Activated naive CD4-positive, alpha-beta T cell treated with anti-CD3 and anti-CD28 coated beads, Interleukin-2, amount 10 ng/mL, durations not matched to agents 7 days and 5 days (primary cell): ENCODE measurements at places on chromosomes 16 and 17.
A peak's percentile ranks its signal among the peaks of the same experiment; 100 is the strongest.

DNA sequence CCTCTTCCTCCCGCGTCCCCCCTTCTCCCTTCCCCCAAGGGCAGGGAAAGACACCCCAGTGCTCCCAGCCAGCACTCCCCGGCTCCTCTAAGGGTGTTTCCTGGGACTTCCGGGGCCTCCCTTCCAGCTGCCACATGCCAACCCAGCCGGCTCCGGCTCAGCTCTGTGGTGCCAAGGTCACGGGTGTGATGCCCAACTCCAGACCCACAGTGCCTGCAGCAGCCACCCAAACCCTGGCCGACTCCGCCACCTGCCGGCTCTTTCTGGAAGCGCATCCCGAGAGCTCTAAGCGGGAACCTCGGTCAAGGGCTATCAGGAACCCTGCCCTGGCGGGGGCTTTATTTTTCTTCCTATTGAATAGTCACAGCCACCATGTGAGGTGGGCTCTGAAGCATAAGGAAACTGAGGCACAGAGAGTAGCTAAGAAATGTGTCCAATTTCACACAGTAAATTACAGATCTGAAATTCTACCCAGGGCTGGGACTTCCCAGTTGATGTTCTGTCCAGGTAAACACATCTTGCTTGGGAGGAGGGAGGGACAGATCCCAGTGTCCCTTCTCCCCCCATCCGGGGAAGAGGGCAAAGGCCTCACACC is 3.3 kb upstream of the PPP1R1B start:
- H3K27ac ChIP-seq, result no peak overlapping the region
- DNase-seq, result peak; percentile 89
- peaks cover 92% of the 10 kb centered on the region for H3K27me3 ChIP-seq
- no peak overlapping the region for H3K4me3 ChIP-seq

GRCh38 chr16:11082860-11083388 is 138.6 kb downstream of the CLEC16A start:
- no peaks in the 10 kb centered on the region for H3K27me3 ChIP-seq
- H3K36me3 ChIP-seq, result peaks cover 41% of the 10 kb centered on the region
- DNase-seq, result no peak
- H3K27ac ChIP-seq, result no peak overlapping the region
- H3K4me3 ChIP-seq, result no peak overlapping the region

GRCh38 chr17:57487573-57487972 is 231.2 kb downstream of the MSI2 start:
- H3K4me1 ChIP-seq, result peaks cover 28% of the 10 kb centered on the region
- peaks cover 2% of the 10 kb centered on the region for H3K36me3 ChIP-seq
- no peak overlapping the region for H3K4me3 ChIP-seq
- no peak for DNase-seq

DNA sequence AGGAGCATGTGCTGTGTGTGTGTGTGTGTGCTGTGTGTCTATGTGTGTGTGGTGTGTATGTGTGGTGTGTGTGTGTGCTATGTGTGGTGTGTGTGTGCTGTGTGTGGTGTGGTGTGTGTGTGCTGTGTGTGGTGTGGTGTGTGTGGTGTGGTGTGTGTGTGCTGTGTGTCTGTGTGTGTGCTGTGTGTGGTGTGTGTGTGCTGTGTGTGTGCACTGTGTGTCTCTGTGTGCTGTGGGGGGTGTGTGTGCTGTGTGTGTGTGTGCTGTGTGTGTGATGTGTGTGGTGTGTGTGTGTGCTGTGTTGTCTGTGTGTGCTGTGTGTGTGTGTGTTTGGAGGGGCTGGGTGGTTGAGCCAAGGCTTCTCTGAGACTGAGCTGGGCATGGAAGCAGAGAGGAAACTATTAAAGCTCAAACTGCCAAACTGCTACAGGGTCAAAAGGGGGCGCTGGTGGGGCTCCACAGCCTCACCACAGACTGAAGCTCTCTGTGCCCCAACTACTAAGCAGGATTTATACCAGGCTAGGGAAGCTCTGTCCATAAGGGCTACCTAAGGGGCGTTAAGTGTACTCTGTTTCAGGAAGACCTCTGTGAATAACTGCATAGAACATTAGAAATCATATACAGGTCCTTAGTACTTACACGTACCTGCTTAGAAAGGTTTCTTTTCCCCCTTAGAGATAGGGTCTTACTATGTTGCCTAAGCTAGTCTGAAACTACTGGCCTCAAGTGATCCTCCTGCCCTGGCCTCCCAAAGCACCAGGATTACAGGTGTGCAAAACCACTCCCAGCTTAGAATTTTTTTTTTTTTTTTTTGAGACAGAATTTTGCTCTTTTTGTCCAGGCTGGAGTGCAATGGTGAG is 27.8 kb upstream of the GHDC start:
- no peaks in the 10 kb centered on the region for H3K4me1 ChIP-seq
- DNase-seq, result peak; percentile 69
- H3K27ac ChIP-seq, result no peak overlapping the region
- peaks cover 48% of the 10 kb centered on the region for H3K36me3 ChIP-seq
- no peaks in the 10 kb centered on the region for H3K27me3 ChIP-seq
- no peak overlapping the region for H3K4me3 ChIP-seq

GRCh38 chr16:66205287-66206231 is 160.9 kb upstream of the CDH5 start:
- H3K27ac ChIP-seq, result no peak overlapping the region
- no peaks in the 10 kb centered on the region for H3K36me3 ChIP-seq
- H3K4me1 ChIP-seq, result no peaks in the 10 kb centered on the region
- no peak overlapping the region for H3K4me3 ChIP-seq
- peaks cover 5% of the 10 kb centered on the region for H3K27me3 ChIP-seq
- DNase-seq, result no peak

GRCh38 chr16:72910381-72910780 is 137.5 kb downstream of the ZFHX3 start:
- DNase-seq, result no peak
- H3K36me3 ChIP-seq, result no peaks in the 10 kb centered on the region
- H3K27me3 ChIP-seq, result peaks cover 22% of the 10 kb centered on the region
- H3K4me1 ChIP-seq, result peaks cover 2% of the 10 kb centered on the region

DNA sequence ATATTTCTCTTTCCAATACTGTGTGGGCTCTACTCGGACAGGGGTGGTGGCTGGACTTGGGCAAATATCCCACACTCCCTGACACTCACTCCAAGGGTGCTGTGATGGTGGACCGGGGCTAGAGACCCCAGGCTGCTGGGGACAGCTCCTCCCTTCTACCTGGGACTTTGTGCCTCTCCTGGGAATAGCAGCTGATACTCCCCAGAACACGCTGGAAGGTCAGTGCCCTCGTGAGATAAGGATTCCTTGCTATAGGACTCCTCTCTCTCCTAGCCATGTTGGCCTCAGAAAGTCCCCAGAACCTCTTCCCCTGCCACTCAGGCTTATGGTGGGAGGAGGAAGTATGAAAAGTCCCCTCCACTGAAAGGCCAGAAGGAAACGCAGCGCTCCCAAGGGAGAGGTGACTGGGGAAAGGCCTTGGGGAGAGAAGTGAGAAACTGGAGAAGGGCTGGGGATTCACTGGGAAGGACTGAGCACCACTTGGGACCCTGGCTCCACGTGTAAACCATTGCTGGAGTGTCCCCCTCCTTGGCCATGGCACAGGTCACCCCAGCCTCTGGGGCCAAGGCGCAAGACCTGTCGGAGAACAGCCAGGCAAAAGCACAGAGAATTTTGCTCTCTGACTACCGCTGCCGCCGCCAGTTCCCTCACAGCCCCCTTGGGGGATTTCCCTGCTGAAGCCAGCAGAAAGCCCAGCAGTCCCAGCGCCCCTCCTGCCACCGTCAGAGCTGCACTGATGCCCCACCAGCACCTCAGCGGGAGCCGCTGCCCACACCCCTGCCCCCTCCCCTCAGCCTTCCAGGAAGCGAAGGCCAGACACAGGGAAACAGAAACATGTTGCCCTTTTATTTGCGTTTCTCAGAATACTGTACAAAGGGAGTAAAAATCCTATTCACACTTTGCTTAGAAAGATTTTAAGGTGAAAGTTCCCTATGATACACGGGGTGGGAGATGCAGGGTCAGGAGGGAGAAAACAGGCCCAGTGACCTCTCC is 2.1 kb upstream of the GSDMB start:
- H3K4me3 ChIP-seq, result peak overlapping the region; percentile 49
- H3K27me3 ChIP-seq, result no peaks in the 10 kb centered on the region
- peaks cover 78% of the 10 kb centered on the region for H3K36me3 ChIP-seq
- H3K27ac ChIP-seq, result peak overlapping the region; percentile 94
- H3K4me1 ChIP-seq, result peaks cover 87% of the 10 kb centered on the region

DNA sequence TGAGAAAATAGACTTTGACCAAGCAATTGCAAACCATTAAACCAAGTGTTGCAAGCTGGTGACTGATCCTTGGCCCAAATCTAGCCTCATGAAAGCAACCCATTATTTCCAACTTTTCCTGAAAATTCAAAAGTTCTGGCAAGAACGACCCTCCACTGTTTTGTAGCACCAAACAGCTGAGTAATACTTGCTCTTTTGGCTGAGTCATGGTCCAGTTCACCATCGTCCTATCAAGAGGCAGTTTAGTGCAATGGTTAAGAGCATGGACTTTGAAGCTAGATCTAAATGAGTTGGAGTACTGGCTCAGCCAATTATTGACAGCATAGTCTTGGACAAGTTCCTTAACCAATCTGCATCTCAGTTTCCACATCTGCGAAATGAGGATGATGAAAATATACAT is 31.3 kb downstream of the SCNN1G start:
- H3K27me3 ChIP-seq, result peaks cover 21% of the 10 kb centered on the region
- no peak overlapping the region for H3K27ac ChIP-seq
- no peaks in the 10 kb centered on the region for H3K36me3 ChIP-seq
- H3K4me1 ChIP-seq, result no peaks in the 10 kb centered on the region

GRCh38 chr17:5269241-5269960 is 12.7 kb upstream of the RABEP1 start:
- H3K27ac ChIP-seq, result no peak overlapping the region
- peaks cover 2% of the 10 kb centered on the region for H3K4me1 ChIP-seq
- H3K4me3 ChIP-seq, result no peak overlapping the region
- DNase-seq, result no peak
- no peaks in the 10 kb centered on the region for H3K36me3 ChIP-seq

GRCh38 chr16:4327386-4328045 is 11.6 kb downstream of the GLIS2 start:
- H3K4me1 ChIP-seq, result peaks cover 5% of the 10 kb centered on the region
- H3K4me3 ChIP-seq, result no peak overlapping the region
- no peak for DNase-seq
- H3K27me3 ChIP-seq, result peaks cover 43% of the 10 kb centered on the region
- H3K27ac ChIP-seq, result no peak overlapping the region

DNA sequence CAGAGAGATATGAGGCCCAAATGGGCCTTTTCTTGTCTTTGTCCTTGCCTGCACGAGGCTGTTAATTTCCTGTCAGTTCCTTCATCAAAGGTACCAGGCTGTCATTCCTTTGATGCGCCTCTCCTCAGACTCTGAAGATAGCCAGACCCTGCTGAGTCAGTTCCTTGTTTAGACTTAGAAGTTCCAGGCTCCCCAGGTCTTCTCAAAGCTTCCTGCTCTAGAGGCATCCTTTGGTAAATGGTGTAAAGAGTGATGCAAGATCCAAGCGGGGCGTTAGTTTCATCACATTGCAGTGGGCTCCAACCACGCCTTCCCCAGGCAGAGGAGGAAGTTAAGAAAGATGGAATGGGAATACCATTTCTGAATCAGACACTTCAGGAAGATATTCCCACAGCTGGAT is 4.0 kb upstream of the CDH11 start:
- no peaks in the 10 kb centered on the region for H3K36me3 ChIP-seq
- H3K27me3 ChIP-seq, result peaks cover 40% of the 10 kb centered on the region
- no peak overlapping the region for H3K4me3 ChIP-seq
- no peak overlapping the region for H3K27ac ChIP-seq
- no peak for DNase-seq
- no peaks in the 10 kb centered on the region for H3K4me1 ChIP-seq

- no peaks in the 10 kb centered on the region for H3K36me3 ChIP-seq
- no peaks in the 10 kb centered on the region for H3K4me1 ChIP-seq
- no peaks in the 10 kb centered on the region for H3K27me3 ChIP-seq
- H3K27ac ChIP-seq, result no peak overlapping the region
- no peak overlapping the region for H3K4me3 ChIP-seq
These were observed 603.8 kb downstream of the CDH8 start for GRCh38 chr16:61432421-61432820.

DNA sequence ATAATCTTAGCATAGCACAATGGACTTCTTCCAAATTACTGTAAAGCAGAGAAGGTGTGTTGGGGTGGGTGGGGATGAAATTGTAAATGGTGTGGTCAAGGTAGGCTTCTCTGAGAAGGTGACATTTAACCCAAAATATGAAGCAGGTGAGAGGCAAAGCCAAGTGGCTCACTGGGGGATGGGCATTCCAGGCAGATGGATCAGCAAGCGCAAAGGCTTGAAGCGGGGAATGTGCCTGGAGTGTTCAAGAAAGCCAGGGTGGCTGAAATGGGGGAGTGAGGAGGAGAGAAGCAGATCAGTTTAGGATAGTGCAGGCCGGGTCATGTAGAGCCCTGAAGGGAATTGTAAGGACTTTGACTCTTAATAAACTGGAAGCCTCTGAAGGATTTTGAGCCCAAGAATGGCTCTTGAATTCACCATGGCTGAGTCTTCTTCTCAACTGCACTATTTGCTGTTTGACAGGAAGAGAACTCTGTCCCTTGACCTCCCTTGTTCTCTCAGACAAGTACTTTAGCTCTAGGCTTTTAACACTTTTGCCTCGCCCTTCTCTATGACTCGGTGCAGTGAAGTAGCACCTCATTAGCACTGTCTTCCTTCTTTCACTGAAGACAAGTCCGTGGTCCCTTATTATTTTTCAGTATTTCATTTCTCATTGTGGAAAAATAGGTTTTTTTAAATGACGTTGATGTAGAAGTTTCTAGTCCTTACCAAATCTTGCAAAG is 14.7 kb downstream of the CACNG3 start:
- DNase-seq, result no peak
- H3K36me3 ChIP-seq, result no peaks in the 10 kb centered on the region
- no peak overlapping the region for H3K27ac ChIP-seq
- no peak overlapping the region for H3K4me3 ChIP-seq
- no peaks in the 10 kb centered on the region for H3K4me1 ChIP-seq

GRCh38 chr17:68694791-68695485 is 93.8 kb upstream of the FAM20A start:
- H3K27ac ChIP-seq, result no peak overlapping the region
- no peaks in the 10 kb centered on the region for H3K36me3 ChIP-seq
- DNase-seq, result no peak
- no peaks in the 10 kb centered on the region for H3K27me3 ChIP-seq

- H3K36me3 ChIP-seq, result no peaks in the 10 kb centered on the region
- no peak overlapping the region for H3K4me3 ChIP-seq
- H3K27ac ChIP-seq, result no peak overlapping the region
- DNase-seq, result no peak
- H3K27me3 ChIP-seq, result no peaks in the 10 kb centered on the region
- H3K4me1 ChIP-seq, result peaks cover 39% of the 10 kb centered on the region
These were observed 8.8 kb downstream of the SCIMP start for GRCh38 chr17:5225668-5226457.

DNA sequence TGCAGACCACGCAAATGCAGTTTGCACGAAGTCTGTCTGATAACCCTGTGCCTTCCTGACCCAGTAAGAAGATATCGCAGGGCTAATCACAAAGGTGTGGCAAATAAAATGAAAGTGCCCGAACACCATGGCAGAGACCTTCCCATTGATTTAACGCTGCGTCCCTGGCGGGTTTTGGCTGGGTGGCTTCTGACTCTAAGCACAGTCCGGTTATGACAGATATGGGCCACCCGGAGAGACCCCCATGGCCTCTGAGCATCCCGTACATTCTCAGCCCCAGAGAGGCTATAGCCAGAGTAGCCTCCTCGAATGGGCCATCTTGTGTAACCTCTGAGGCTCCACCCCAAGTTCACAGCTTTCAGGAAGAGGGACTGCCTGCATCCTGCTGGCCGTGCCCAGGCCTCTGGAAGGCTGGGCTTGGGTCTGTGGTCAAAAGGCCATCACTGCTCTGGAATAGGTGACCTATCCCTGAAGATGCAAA is 5.5 kb downstream of the FOXC2 start:
- H3K27ac ChIP-seq, result no peak overlapping the region
- H3K4me1 ChIP-seq, result peaks cover 8% of the 10 kb centered on the region
- no peak overlapping the region for H3K4me3 ChIP-seq
- H3K27me3 ChIP-seq, result peaks cover 96% of the 10 kb centered on the region
- no peak for DNase-seq
